ENCODE measurements at places on chromosomes 1 and 21. TPM values are rescaled to one million over a fixed set of nuclear protein-coding genes. Genes with fewer than 3 reads are reported as not detected.

The CD84 gene
- total RNA-seq = 7.3 TPM

The LCE3D gene
- not detected for total RNA-seq

The OR2T29 gene
- not detected for total RNA-seq

The SMIM1 gene
- total RNA-seq = 1.6 TPM

The ACTN2 gene
- total RNA-seq = 1.3 TPM

The EFNA4 gene
- total RNA-seq = 27.2 TPM

The PIAS3 gene
- total RNA-seq = 26.6 TPM

The NR0B2 gene
- not detected for total RNA-seq

The DHX9 gene
- 101 TPM for total RNA-seq

The GNPAT gene
- 31.7 TPM for total RNA-seq

The CAMK1G gene
- not detected for total RNA-seq

The SPRR2E gene
- not detected for total RNA-seq

GRCh38 chr1:160952129-160952510, 2.5 kb downstream of the ITLN2 start:
- no peak for DNase-seq

DNA sequence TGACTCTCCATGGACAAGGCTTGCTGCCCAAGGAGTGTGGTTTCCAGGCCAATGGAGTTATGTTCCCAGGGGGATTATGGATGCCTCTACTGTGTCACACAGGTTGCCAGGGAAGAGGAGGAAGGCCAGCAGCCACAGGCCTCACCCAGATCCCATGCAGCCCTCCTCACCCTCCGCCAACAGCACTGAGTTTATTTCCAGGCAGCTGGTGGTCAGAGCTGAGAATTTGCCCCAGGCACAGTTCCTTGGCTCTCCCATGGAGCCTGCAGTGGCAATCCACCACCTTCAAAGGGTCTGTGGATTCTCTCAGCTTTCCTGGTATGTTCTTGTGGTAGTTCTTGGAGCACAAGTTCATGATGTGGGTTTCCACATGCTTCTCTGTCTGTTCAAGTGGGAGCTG, 79.2 kb downstream of the NTNG1 start:
- DNase-seq = no peak

DNA sequence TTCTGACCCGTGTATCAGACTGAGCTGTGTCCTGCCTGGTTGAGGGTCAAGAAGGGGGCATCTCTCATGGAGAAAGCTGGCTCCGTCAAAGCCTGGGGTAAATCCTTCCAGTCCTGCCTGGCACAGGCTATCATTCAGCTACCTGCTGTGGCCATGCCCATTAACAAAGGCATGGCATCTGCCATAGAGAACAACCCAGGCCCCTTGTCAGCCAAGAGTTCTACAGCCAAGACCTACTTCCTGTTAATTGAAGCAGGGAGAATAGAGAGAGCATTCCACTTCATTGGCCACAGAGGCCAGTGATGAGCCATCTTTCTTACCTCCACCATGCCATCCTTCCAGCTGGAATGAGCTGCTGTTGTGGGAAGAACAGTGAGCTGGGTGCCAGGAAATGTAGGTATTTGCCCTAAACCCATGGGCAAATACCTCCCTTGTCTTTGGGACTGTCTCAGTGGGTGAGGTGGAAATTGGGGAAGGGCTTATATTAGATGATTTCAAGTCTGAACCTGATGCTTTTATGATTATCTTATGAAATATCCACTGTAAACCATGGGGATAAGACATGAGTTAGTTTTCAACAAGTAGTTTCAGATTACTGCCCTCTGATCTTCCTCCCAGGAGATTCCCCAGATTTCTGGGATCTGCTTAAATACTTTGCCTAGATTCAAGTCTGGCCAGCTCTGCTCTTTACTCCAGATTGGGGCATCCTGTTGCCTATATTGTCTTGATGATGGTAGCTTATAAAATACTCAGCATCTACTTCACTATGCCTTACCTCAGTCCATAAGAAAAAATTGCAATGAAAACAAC, 11.2 kb upstream of the KCNQ4 start:
- no peak for DNase-seq

- DNase-seq = no peak
These were observed 75.5 kb downstream of the HIVEP3 start for GRCh38 chr1:41842993-41843755.

DNA sequence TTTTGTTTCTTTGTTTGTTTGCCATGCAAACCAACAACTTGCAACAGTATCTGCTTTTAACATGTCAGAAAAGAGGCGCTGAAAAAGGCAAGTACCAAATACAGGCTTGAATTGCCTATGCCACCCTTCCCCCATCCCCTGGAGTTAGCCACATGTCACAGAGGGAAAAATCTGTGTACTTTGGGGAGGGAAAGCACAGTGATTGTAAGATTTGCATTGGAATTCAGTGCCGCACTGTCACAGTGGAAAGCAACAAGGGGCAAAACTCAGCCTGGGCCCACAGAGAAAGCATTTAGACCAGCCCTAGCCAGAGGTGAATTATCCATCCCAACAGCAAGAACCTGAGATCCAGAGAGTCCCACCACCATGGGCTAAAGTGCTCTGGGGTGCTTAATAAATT, 52.4 kb upstream of the ACADM start:
- no peak for DNase-seq

DNA sequence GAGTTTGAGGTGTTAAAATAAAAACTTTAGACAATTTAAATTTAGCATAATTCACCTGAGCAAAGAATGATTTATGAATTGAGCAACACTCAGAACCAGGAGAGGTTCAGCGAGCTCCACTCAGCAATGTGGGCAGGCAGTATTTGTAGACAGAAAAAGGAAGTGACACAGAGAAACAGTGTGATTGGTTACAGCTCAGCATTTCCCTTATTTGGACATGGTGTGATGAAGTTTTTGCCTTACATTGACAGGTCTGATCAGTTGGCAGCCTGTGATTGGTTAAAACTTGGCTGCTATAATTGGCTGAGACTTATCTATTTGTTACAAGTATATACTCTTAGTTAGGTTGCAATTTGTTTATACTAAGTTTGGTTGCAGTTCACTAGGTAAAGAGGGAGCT, 621.2 kb upstream of the PRMT6 start:
- DNase-seq = no peak

DNA sequence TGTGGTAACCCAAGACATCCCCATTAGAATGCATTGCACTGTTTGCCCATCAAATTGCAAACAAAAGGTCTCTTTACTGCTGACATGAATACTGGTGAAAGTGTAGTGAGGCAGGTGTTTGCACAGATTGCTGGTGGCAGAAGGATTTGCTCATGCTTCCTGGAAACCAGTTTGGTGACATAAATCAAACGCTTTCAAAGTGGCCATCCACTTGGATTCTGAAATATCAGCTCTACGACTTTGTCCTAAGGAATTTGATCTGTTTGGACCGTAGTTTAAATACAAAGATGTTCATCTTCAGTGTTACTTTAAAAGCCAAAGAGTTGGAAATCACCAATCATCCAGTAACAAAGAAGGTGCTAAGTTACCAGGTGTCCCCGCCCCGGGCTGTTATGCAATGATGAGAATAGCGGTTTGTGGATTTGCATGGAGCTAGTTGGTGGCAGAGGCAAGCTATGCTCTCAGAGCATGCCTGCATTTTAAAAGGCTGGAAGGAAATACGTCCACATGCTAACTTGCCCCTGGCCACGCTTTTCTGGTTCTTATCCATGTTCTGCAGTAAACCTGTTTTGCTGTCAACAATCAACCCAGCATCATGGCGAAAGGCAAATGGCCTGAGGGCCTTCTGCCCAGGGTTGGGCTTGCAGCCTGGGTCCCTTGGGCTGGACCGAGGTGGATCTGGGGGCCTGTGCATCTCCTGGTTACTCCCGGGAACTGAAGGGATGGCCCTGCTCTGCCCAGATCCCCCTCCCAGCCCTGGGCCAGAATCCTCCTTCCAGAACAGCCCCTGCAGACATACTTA, 49.2 kb downstream of the UMODL1 start:
- no peak for DNase-seq

DNA sequence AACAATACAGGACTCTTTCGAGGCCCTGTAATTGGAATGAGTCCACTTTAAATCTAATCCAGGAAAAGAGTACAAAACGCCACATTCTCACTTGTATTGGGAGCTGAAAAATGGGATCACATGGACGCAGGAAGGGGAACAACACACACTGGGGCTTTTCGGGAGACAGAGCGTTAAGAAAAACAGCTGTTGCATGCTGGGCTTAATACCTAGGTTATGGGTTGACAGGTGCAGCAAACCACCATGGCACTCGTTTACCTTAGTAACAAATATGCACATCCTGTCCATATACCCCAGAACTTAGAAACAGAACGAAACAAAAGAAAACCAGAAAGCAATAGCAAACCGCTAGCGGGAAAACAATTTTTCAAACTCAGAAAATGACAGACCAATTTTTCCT, 1532.7 kb upstream of the TPTE start:
- no peak for DNase-seq

DNA sequence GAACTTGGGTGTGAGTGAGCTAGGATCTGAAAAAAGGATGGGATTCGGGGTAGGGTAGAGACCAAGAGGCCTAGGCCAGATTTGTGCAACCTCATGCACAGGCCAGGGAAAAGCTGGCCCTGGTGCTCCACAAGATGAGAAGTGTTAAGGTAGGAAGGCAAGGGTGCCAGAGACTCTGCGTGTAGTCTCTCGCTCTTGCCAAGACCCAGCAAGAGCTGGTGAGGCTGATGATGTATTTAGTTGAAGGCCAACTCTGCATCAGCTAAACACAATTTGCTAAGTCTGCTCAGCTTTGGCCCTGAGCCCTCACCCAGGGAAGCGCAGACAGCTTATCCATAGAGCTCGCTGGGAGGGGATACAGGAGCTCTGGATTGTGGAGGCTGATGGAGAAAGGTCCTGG, 26.6 kb upstream of the SOX13 start:
- no peak for DNase-seq

- no peak for DNase-seq
These were observed 239.1 kb downstream of the OMA1 start for GRCh38 chr1:58307431-58307830.

DNA sequence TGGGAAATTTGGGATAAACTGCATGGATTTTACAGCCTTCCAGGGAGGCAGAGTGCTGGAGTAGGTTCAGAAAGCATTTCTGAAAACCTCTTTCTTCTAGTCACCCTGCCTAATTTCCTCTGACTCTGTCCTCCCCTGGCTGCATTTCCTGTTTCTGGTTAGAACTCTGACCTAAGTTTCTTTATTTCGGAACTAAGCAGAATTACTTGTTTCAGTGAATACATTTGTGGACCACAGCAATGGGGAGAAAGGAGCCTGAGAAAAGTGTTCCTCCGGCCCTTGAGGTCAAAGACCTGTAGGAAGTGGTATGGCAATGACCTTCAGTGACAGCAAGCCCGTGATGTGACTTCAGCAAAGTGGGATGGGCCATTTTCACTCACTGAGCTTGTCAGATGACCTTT, 173.4 kb upstream of the RUNX1 start:
- DNase-seq = no peak

GRCh38 chr1:228366866-228367741, 39.5 kb downstream of the TRIM11 start:
- DNase-seq = peak; percentile 20

- DNase-seq = no peak
These were observed 94.9 kb downstream of the MRPL37 start for GRCh38 chr1:54294887-54295286.
